Stimulated activated CD4-positive, alpha-beta T cell treated with anti-CD3 and anti-CD28 coated beads, TNF-alpha, amount 100 ng/mL, for 1 hour (primary cell): ENCODE measurements at places on chromosomes 7 and 10.
A peak's percentile ranks its signal among the peaks of the same experiment; 100 is the strongest.

DNA sequence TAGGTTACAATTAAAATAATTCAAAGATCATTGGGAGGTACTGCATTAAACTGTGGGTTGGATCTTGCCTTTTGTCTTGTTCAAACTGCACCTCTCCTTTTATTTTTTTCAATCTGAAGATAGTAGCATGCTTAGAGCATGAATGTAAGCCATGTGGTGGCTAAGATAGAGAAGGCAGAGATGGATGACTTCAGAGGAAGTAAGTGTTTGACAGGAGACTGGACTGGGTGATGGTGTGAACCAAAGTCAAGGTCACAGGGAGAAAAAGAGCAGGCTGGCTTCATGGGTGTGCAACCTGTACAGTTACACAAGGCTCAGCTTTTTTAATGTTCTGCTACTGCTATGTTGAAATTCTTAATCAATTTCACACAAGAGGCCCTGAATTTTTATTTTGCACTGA, 85.6 kb downstream of the ZEB1 start:
- DNase-seq = no peak

DNA sequence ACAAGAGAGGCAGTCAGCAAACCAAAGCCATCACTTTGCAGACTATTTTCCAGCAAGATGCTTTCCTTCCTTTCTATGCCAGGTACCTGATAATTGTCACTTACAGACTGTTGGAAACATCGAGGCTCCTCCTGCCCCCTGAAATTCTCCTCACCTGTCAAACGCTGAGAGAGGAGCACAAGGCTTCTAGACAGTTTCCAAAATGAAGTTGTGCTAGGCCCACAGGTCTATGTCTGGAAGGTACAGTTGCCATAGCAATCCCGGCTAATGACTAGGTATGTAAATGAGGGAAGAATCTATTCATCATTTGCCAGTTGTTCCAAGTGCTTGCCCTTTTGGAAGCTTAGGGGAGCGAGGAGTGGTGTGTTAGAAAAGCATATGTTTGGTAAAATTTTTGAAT, 334.4 kb downstream of the CALN1 start:
- no peak for DNase-seq

- DNase-seq = no peak
Observed at GRCh38 chr10:121981346-121981745, 6.3 kb upstream of the NSMCE4A start.

DNA sequence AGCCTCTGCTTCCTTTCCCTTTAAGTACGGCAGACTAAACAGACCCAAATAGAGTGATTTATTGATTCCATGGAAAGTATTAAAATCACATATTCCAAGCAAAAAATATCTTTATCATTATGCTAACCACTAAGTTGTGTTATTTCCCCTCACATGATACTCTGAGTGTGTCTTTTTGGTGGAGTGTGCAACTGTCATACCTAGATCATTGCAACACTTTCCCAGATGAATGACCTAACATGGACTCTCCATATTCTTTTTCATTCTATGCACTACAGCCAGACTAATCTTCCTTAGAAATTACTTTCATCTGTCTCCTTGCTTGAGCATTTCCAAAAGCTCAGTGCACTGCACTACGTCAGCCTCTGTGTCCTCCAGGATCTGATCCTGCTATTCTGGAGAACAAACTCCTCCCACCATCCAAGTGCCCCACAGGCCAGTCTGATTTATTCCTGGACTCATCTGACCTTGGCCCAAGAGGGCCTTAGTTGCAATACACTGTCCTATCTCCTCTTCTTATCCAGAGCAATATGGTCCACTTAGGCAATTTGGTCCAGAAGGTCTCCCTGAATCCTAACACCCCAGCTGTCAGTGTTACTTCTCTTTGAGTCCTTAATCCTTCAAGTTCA, 263.3 kb upstream of the KLF6 start:
- no peak for DNase-seq

GRCh38 chr10:22436893-22437619, 91.8 kb downstream of the SPAG6 start:
- peak; percentile 80 for DNase-seq

DNA sequence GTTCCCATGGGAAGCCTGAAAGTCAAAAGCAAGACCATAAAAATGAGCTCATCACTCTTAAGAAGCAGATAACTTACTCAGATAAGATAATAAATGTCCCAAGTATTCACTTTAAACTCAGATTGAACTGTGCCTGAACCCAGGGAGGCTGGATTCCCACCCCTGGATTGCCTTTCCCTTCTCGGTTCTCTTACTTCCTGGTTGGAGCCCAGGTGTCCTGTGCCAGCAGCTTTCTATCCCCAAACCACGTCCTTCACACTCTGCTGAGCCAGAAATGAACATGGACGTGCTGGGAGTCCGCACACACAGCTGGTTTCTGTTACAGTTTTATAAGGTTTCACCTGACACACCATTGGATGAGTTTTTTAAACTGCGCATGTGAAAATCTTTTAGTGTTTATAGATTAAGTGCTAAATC, 636.2 kb upstream of the IGFBP3 start:
- no peak for DNase-seq

DNA sequence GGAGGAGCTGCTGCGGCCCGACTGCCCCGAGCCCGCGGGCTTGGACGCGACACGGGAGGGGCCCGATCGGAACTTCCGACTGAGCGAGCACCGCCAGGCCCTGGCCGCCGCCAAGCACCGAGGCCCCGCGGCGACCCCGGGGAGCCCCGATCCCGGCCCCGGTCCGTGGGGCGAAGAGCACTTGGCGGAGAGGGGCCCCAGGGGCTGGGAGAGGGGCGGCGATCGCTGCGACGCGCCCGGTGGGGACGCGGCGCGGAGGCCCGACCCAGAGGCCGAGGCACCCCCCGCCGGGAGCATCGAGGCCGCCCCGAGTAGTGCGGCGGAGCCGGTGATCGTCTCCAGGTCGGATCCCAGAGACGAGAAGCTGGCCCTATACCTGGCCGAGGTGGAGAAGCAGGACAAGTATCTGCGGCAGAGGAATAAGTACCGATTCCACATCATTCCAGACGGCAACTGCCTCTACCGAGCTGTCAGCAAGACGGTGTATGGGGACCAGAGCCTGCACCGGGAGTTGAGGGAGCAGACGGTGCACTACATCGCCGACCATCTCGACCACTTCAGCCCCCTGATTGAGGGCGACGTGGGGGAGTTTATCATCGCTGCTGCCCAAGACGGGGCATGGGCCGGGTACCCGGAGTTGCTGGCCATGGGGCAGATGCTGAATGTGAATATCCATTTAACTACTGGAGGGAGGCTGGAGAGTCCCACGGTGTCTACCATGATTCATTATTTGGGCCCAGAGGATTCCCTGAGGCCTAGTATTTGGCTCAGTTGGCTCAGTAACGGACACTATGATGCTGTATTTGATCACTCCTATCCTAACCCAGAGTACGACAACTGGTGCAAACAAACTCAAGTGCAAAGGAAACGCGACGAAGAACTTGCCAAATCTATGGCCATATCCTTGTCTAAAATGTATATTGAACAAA, 1.4 kb downstream of the OTUD1 start:
- peak; percentile 21 for DNase-seq

- DNase-seq = no peak
Observed at GRCh38 chr7:12765431-12766100, 78.1 kb downstream of the ARL4A start.

DNA sequence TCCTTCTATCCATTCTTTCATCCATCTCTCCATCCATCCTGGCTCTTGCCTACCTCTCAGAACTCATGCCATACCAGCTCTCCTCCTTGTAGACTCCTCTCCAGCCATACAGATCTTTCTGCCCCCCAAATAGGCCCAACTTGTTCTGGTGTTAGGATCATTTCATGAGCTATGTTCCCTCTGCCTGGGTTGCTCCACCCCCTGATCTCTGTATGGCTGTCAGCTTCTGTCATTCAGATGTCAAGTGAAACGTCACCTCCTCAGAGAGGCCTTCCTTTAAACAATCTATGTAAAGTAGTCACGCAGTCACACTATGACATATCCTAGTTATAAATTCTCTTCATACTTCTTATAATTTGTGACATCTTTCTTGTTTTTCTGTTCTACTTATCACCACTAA, 42.3 kb upstream of the PNLIPRP3 start:
- DNase-seq = no peak

DNA sequence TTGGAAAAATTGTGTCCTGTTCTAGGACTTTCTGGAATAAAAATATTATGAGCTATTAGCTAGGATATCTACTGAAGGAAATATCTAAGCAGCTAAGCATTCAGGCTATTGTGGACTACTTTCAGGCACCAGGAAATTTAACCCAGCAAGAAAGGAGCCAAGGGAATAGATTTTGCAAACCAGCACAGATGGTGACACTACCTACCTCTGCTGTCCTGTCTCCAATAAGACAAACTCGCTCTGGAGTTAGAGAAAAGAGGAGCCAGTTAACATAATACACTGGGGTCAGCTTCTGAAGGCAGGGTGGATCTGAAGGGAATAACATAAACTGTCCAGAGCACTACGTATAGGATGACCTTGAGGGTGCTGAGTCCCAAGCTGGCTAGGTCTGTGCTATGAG, 223.7 kb upstream of the PRSS58 start:
- DNase-seq = no peak

DNA sequence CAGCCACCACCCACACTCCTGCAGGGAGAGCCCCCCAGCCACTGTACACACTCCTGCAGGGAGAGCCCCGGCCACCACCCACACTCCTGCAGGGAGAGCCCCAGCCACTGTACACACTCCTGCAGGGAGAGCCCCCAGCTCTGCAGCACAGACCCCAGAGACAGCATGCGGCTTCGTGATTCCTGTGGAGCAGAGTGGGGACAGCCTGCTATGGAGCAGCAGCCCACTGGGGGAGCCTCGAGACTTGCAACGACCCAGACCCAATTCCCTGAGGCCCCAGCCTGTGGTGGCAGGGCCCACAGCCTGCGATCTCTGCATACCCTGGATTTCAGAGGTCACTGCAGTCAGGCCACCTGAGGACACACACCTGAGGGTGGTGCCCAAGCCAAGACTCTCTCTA, 523.1 kb downstream of the DNAJB6 start:
- DNase-seq = no peak

GRCh38 chr10:116521424-116522290, 24.1 kb upstream of the PNLIP start:
- DNase-seq = no peak

GRCh38 chr7:126450269-126450671, 802.5 kb downstream of the GRM8 start:
- DNase-seq = no peak

GRCh38 chr7:101589052-101589451, 40.0 kb downstream of the MYL10 start:
- DNase-seq = no peak

DNA sequence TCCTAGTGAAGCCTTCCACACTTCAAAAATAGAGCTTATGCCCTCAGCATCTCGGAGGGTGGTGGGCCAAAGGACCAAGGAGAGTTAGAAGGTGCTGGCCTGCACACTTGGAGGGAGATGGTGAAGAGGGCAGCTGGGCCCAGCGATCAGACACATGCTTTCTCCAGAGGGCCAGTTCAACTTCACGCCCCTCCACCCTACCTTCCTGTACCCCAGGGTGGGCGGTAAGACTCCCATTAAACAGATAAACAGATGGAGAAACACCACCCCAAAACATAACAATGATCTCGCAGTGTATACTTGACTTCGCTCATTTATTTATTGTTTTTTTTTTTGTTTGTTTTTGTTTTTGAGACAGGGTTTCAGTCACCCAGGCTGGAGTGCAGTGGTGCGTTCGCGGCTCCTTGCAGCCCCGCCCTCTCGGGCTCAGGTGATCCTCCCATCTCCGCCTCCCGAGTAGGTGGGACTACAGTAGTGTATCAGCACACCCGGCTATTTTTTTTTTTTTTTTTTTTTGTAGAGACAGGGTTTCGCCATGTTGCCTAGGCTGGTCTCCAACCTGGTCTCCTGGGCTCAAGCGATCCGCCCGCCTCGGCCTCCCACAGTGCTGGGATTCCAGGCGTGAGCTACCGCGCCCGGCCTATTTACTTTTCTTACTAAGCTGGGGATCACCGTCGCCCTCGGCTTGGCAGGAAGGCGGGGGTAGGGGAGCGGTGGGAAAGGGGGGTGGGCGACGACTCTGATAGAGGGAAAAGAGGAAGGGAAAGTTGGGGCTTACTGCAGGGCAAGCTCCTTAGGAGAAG, 1.8 kb downstream of the C10orf95 start:
- peak; percentile 75 for DNase-seq

- no peak for DNase-seq
Observed at GRCh38 chr10:104122225-104123107, 495 bp downstream of the SFR1 start.

DNA sequence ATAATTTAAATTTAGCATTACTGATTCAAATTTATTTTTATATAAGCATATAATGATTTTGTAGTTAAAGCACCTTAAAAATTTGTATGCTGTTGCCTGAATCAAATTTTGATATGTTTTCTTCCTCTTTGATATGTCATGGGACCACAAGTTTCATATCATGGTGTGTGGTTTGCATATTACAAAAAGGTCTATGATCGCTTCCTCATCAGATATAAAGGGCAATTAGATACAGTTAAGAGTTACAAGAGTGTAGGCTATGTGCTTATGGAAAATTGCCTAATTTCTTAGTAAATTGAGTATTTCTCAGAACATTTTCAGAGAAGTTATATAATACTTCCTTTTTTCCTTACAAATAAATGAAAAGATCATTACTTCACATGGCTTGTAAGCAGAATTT, 22.2 kb downstream of the MRC1 start:
- DNase-seq = no peak

- no peak for DNase-seq
Observed at GRCh38 chr7:155382802-155383171, 75.1 kb upstream of the EN2 start.

DNA sequence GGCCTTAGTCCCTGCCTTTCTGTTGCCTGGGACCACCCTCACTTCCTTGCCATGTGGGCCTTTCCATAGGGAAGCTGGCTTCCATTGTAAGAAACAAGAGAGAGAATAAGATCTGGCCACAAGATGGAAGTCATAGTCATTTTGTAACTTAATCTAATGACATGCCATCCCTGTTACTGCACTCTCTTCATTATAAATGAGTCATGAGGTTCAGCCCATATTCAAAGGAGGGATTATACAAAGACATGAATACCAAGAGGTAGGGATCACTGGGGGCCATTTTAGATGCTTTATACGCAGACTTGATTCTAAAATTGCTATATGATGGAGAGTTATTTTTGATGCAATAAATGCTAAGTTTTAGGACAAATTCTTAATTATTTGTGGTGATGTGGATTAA, 75.2 kb upstream of the CELF2 start:
- no peak for DNase-seq

- DNase-seq = no peak
Observed at GRCh38 chr10:36683421-36683820, 442.0 kb upstream of the ANKRD30A start.
